Stimulated activated CD4-positive, alpha-beta T cell treated with anti-CD3 and anti-CD28 coated beads, Interleukin-2, amount 100 ng/mL, for 24 hours (primary cell): ENCODE measurements at places on chromosomes 7 and 10.

DNA sequence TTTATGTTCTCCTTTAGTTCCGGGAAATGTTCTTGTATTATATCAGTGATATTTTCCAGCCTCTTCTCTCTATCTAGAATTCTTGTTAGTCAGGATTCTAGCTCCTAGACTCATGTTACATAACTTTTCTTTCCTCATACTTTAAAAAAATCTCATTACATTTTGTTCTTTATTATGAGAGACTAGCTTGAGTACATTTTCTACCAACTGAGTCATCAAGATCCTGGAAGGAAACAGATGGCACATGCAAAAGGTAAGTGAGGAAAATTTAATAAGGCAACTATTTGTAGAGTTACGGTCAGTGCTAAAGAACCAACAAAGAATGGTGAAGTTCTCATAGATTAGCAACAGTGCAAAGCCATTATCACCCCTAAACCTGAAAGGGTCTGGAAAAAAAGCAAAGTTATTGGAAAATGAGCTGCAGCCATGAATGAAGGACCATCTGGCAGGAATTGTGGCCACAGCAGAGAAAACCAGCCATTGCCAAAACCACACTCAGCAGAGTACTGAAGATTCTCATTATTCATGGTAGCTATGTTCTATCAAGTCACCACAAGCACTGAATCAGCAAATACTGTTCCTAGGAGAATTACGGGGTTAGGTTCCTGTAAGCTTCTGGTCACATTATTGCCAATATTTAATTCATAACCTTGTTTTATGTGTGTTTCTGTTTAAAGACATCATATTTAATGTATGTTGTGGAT is 98.3 kb upstream of the C7orf33 start:
- DNase-seq = no peak

- no peak for DNase-seq
Measured at GRCh38 chr7:696812-697551, 29.5 kb upstream of the DNAAF5 start.

DNA sequence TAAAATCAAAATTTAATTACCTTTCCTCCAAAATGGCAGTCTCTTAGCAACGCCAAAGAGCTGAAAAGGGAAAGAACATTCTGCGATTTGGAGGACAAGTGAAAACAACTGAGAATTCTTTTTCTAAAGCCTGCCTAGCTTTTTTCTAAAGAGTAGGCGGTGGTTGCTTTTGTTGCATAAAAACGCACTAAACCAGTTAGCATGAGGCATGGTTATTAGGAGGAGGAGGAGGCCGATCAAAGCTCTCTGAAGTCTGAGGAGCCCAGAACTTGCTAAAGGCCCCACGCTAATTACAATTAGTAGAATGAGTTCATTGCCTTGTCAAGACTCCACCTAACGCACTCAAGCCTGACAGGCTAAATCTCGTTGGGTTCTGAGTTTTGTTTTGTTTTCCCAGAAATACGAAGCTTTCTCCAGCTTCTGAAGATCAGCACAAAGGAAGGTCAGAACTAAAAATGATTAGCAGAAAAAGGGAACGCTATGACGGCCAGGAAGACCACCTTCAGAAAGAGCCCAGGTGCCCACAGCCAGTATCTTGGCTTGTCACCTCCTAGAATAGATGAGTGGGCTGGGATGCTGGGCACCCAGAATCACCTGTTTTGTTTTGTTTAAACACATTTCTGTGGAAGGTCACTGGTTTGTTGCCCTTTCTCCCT is 72.0 kb downstream of the FGFR2 start:
- DNase-seq = no peak

DNA sequence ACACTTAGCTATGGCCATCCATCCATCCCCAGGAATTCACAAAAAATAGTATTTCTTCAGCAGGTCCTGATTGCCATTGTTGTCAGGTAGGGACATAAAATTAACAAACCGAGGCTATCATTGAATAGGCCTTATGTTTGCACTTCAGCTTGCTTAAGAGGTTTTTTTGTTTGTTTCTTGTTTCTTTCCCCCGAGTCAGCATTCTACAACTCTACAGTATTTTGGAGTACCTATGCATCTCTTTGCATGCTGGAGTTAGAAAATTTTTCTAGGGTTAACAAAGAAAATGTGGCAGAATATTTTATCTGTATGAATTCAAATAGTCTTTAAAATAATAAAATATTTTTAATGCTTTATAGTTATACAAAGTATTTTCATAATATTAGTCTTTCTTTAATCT is 26.3 kb downstream of the CHRM2 start:
- no peak for DNase-seq

- peak; percentile 7 for DNase-seq
Measured at GRCh38 chr10:132109341-132110110, 43.8 kb downstream of the JAKMIP3 start.

DNA sequence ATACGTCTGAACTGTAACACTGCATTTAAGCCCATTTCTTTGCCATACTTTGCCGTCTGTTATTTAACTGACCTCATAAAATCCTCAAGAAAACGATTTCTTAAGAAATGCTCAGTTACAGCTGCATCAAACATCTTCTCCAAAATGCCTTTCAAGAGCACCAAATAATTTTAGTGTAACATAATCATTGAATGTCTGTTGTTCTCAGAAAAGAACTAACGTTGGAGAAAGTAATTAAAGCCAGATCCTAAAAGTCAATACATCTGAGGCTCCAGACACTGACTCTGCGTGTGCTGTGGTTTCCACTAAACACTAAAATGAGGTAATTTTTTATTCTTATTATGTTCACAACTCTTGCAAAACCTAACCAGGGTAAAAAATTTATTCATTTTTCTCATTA is 63.7 kb upstream of the LRRC17 start:
- no peak for DNase-seq

- peak; percentile 68 for DNase-seq
Measured at GRCh38 chr10:126041804-126042231, 145.5 kb downstream of the FANK1 start.

- DNase-seq = no peak
Measured at GRCh38 chr10:125087191-125087896, 73.0 kb downstream of the CTBP2 start.

DNA sequence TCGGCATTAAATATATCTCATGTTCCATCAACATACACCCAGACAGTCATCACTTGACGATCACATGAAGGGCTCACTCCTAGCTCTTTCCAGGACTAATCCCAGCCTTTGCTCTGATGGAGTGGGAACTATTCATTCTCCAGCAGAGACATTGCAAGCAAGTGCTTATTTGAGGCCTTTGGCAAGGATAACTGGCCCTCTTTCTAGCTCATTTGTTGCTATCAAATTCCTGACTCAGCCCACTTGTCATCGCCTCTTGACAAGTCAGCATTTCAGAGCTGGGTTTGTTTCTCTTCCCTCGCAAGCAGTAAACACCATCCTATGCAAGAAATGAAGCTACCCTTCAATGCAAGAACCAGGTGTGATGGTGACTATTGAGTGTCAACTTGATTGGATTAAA is 1165.7 kb upstream of the AUTS2 start:
- DNase-seq = no peak
